ENCODE measurements at places on chromosomes 1 and 21.

DNA sequence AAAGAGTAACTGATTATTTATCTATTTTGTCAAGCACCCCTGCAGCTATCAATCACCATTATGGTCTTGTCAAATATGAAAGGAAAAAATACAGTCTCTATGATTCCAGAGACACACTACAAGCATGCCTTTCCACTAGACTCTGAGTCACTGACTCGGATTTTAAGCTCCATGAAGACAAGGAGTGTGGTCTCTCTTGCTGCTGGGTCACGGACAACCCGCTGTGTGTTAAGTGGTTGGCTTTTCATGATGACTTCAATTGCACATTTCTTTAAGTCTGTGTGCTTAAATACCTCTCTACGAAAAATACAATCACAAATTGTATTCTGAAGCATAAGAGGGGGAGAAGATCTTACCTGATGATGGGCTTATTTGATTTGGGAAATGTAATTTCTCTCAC is 14.0 kb upstream of the GNG4 start:
- no peak for DNase-seq

DNA sequence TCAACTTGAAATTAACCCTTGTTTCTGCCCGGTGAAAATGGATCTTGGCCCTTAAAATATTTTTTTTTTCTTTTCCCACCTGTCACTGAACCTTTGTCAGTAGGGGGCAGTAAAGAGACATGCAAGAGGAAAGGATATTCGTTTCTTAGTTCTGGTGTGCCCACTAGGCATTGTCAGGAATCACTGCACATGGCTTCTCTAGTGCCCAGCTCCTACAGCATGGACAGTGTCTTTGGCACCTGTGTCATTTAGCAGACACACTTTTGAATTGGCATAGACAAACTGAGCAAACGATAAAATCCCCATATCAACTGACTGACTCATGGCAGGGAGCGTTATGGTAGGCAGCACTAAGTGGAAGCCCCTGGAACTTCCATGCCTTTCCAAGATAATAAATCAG is 1048.1 kb downstream of the BRINP3 start:
- no peak for DNase-seq

GRCh38 chr1:7652515-7653098 is 118.5 kb upstream of the VAMP3 start:
- DNase-seq: no peak

DNA sequence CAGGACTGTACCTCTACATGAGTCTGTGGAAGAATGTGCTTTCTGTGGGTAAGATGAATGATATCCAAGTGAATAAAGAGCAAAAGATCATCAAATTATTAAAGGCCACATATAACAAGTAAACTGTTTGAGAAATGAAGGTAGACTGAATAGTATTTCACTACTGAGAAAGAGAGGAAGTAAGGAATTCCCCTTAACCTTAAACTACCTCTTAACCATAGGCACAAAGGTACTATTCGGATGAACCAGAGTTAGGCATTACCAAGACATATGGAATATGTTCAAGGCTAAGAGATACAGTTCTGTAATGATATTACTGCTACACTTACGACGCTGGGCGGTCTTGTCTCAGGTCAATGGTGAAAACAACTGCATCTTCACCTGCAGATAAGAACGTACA is 25.5 kb downstream of the DCAF8 start:
- no peak for DNase-seq

DNA sequence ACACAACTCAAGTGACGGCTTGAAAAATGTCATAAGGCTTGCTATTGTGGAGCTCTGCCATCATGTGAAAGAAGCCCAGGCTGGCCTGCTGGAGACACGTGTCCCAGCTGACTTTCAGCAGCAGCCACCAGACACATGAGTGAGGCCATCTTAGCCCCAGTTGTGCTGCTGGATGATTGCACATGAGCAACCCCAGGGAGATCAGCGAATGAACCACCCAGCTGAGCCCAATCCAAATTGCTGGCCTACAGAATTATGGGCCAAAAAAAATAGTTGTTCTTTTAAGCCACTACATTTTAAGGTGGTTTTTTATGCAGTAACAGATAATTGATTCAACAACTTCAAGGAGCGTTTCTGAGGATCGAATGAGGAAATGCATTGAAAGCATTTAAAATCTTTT is 17.5 kb upstream of the CDA start:
- DNase-seq: no peak

DNA sequence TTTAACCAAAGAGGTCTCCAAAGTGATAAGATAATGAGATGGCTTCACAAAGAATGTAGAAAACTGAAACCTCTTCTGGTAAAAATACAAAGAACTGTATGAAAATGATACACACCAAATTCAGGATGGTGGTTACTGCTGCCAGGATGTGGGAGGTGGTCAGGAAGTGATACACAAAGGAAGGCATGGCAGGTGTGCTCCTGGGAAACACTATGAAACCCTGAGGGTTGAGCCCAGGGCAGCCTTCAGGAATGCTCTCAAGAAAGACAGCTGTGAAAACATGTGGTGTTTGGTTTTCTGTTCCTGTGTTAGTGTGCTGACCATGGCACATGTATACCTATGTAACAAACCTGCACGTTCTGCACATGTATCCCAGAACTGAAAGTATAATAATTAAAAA is 109.3 kb downstream of the NTNG1 start:
- DNase-seq: no peak

DNA sequence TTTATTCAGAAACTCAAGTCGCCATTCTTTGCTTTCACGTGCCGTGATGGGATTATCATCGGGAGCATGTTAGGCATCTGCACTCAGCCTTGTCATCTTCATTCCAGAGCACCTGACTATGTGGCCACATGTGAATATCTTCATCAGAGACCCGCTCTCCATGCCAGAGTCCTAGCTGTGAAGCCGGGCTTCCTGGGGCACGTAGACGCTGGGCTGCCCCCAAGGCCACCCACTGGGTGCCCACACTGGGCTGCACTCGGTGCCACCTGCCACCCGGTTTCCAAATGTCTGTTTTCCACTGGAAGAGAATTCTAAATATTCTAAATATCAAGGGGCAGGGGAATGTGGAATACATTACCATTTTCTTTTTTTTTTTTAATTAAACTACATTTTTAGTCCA is 43.8 kb downstream of the SLC37A1 start:
- no peak for DNase-seq

DNA sequence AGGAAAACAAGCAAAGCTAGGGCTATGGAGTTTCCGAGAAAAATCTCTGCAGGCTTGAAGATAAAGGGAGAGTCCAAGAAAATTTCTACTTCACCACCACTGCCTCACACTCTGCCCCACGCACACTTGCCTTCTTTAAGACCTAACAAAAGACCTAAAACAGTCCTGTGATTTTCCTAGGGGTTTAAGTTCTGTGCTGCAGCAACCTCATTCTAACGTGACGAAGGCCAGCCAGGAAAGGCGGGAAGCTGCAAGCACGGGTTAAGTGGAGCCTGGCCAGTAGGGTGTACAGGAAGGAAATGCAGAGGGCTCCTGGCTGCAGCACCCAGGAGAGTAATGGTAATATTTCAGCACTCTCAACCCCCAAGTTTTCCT is 1.5 kb downstream of the SPATA6 start:
- peak; percentile 12 for DNase-seq

GRCh38 chr1:186681121-186681520 is 898 bp upstream of the PTGS2 start:
- DNase-seq: peak; percentile 4

- DNase-seq: no peak
Measured at GRCh38 chr21:39568361-39568760, 44.4 kb upstream of the B3GALT5 start.

GRCh38 chr1:43546388-43547100 is 15.9 kb downstream of the PTPRF start:
- no peak for DNase-seq

GRCh38 chr1:151621351-151621750 is 9.5 kb downstream of the SNX27 start:
- no peak for DNase-seq

DNA sequence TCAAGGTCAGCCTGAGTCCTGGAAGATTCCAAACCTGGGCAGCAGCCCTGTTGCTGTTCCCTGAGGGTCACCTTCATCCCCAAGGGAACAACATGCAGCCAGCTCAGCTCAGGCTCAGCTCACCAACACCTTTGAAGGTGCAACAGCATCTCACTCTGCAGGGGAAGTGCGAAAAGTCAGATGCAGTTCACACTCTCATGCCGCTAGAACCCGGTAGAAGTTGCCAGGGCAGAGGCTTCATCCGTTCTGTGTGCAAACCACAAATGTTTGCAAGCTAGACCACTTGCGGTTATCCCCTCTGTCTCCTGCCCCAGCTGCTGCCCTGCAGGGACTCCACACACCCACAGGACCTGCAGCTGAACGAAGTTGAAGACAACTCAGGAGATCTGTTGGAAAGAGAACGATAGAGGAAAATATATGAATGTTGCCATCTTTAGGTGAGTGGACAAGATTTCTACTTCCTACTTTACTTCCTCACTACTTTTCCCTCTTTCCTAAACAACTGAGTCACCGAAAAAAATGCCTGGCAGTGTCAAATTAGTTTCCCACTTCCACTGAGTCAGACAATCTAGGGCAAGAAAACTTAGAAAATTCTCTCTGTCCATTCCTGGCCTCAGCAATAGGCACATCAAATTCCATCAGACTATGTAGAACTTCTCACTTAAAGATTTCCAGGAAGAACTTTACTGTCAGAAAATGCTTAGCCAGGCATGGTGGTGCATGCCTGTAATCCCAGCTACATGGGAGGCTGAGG is 1.8 kb upstream of the FCRL6 start:
- no peak for DNase-seq

DNA sequence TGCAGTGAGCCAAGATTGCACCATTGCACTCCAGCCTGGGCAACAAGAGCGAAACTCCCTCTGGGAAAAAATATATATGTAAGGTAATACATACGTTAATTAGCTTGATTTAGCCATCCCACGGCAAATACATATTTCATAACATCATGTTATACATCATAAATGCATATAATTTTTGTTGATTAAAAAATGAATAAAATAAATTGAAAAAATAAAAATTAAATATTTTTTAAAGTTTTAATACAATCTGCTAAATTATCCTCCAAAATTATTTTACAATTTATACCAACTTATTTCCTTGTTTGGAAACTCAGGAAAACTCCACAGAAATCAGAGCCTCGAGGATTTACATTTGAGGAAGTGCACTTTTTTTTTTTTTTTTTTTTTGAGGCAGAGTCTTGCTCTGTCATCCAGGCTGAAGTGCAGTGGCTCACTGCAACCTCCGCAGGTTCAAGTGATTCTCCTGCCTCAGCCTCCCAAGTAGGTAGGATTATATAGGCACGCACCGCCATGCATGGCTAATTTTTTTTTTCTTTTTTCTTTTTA is 12.6 kb upstream of the IPO9 start:
- no peak for DNase-seq

GRCh38 chr1:8396786-8397406 is 79.0 kb downstream of the SLC45A1 start:
- peak; percentile 83 for DNase-seq

DNA sequence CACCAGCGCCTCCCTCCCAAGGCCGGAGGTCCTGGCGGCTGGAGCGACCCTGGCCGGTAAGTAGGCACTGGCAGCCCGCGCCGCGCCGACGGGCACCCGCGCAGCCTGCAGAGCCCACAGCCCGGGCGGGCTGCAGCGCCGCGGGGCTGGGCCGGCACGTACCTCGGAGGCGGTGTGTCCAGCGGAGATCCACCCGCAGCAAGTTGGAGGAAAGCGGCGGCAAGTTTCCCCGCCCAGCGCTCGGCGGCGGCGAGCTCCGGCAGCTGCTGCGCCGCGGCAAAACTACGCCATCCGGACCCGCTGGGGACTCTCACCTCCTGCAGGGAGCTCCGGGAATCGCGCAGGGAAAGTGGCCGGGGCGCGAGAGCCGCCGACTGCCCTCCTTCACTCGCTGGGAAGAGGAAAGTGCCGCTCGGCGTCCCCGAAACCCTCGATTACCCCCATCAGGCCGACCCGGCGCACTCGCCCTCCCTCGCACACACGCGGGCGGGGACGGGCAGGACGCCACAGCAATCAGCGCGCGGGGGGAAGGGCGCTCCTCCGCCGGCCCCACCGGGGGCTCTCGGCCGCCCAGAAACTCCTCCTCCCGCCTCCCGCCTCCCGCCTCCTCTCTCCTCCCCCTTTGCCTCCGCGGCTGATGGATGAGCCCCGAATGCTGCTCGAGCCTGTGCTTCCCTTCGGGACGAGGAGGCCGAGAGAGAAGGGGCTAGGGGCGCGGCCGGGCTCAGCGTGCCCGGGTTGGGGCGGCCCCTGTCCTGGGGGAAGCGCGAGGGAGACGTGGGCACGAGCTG is at the start of gene TGFBR3:
Gene TGFBR3 (minus strand): TSS at position 436 of the 791 bp plus-strand sequence. CDS start 24,620 bp downstream, outside the sequence.
- DNase-seq: peak; percentile 97

GRCh38 chr1:62823556-62823955 is 39.6 kb downstream of the ATG4C start:
- no peak for DNase-seq

DNA sequence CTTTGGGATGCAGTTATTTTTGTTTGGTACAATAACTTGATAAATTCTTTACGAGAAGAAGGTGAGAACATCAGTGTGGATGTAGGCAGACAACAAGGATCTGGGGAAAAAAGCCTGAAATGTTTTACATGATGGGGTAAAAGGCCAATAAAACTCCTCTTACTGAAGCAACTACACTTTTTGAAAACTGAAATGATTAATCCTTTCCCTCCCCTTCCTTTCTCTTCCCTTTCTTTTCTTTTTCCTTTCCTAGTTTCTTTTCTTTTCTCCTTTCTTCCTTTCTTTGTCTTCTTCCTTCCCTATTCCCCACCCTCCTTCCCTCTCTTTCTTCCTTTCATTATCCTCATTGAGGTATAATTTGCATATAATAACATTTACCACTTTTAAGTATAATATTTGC is 24.6 kb downstream of the F5 start:
- DNase-seq: no peak

GRCh38 chr1:199851439-199852140 is 175.9 kb upstream of the NR5A2 start:
- no peak for DNase-seq

DNA sequence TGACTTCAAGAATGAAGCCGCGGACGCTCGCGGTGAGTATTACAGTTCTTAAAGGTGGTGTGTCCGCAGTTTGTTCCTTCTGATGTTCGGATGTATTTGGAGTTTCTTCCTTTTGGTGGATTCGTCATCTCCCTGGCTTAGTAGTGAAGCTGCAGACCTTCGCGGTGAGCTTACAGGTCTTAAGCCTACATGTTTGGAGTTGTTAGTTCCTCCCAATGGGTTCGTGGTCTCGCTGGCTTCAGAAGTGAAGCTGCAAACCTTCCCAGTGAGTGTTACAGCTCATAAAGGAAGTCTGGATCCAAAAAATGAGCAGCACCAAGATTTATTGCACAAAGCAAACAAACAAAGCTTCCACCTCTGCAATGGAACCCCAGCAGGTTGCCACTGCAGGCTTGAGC is 14.7 kb downstream of the LDLRAD1 start:
- no peak for DNase-seq

- peak; percentile 52 for DNase-seq
Measured at GRCh38 chr1:98468111-98468717, 193.3 kb upstream of the SNX7 start.

- no peak for DNase-seq
Measured at GRCh38 chr1:22290611-22291010, 147.7 kb upstream of the WNT4 start.

- DNase-seq: peak; percentile 84
Measured at GRCh38 chr1:98048244-98048643, 127.4 kb upstream of the DPYD start.

GRCh38 chr1:32201011-32201855 is 838 bp downstream of the CCDC28B start:
- DNase-seq: peak; percentile 79

Measured in GM03348 (cell line).